Karpas-422 (cell line): ENCODE measurements at places on chromosomes 3 and 15.

- no peaks in the 10 kb centered on the region for H3K4me1 ChIP-seq
- H3K36me3 ChIP-seq: no peaks in the 10 kb centered on the region
- DNase-seq: no peak
- no peaks in the 10 kb centered on the region for H3K27me3 ChIP-seq
- H3K27ac ChIP-seq: no peak overlapping the region
- H3K4me3 ChIP-seq: no peak overlapping the region
Measured at GRCh38 chr3:158520433-158520832, 50.6 kb upstream of the MLF1 start.

DNA sequence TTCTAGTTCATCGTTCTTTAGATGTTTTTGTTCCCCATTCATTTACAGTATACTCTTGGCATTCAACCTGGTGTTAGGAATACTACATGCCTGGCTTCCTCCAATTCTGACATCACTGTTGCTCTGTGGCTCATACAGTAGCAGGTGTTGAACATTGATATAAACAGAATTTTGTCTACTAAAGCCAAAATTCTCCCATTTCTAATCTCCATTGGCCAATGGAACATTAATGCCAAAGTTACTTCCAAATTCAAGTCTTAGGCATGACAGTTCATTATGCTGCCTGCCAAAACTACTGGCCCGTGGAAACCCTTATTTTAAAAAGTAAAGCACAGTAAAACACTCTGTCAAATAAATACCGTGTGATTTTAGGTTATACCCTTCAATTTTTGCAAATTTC is 368.0 kb downstream of the NAALADL2 start:
- H3K27ac ChIP-seq: no peak overlapping the region
- DNase-seq: no peak
- H3K4me3 ChIP-seq: no peak overlapping the region
- no peaks in the 10 kb centered on the region for H3K4me1 ChIP-seq

GRCh38 chr15:93200081-93200836 is 111.2 kb upstream of the RGMA start:
- no peak overlapping the region for H3K27ac ChIP-seq
- no peaks in the 10 kb centered on the region for H3K36me3 ChIP-seq
- H3K4me3 ChIP-seq: no peak overlapping the region
- H3K27me3 ChIP-seq: no peaks in the 10 kb centered on the region
- peaks cover 2% of the 10 kb centered on the region for H3K4me1 ChIP-seq

GRCh38 chr15:29533647-29534046 is 264.0 kb upstream of the NSMCE3 start:
- H3K27ac ChIP-seq: no peak overlapping the region
- H3K36me3 ChIP-seq: no peaks in the 10 kb centered on the region
- no peaks in the 10 kb centered on the region for H3K4me1 ChIP-seq
- no peak for DNase-seq
- no peaks in the 10 kb centered on the region for H3K27me3 ChIP-seq

DNA sequence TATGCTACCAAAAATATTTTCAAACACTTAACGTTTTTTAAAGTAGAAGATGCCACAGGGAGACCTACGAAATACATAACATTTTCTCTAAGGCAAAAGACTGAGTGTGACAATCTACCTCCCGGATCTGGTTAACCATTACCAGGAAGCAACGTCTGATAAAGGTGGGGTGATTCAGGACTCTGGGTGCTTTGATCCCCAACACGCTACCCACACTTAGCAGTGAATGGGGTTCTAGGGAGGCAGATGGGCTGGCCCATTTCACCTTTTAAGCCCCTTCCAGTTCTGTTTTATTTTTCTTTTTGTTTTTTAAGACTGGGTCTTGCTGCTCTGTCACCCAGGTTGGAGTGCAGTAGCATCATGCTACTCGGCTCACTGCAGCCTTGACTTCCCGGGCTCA is 39.5 kb downstream of the EIF4E3 start:
- no peak for DNase-seq
- H3K36me3 ChIP-seq: no peaks in the 10 kb centered on the region
- H3K27ac ChIP-seq: no peak overlapping the region
- no peaks in the 10 kb centered on the region for H3K4me1 ChIP-seq
- H3K4me3 ChIP-seq: no peak overlapping the region
- H3K27me3 ChIP-seq: no peaks in the 10 kb centered on the region

DNA sequence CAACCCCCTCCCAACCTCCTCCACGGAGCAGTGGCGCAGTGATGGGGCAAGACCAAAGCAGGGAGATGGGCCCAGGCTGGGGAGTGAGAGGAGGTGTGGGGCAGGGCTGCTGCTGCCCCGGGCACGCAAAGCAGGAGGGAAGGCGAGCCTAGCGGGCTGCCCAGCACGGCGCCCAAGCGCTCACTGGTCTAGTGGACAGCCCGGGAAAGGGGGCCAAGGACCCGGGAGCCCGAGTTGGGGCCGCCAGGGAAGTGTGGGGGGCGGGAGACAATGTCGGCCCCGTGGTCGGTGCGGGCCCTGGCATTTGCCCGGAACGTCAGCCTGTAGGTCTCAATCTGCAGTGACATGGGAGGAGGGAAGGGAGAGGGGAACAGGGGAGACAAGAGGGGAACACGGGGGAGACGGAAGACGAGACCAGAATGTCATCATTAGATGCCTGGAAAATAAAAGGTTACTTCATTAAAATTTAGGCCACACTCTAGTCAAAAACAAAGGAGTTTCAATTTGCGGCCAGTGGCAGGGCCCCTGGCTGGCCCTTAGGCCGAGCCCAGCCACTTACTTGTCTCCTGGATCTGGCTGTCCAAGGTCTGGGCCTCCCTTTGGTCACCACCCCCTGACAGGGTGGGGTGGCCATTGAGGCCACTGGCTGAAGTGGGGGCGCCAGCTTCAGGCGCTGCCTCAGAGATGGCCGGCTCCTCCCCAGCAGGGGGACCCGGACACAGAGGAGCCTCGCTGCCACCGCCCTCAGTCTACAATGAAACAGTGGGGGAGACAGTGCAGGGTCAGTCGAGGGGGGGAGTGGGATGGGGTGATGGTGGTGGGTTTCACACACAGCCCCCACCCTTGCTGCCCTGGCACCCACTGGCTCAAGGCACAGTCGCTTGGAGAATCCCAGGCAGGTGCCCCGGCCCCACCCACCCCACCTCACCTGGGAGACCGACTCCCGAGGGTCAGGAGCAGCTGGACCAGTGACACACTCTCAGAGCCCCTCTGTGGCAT is 50.0 kb downstream of the DHX30 start:
- peaks cover 4% of the 10 kb centered on the region; the same call in 1 of the 2 replicates for H3K36me3 ChIP-seq
- no peaks in the 10 kb centered on the region for H3K4me1 ChIP-seq
- no peak overlapping the region for H3K27ac ChIP-seq

DNA sequence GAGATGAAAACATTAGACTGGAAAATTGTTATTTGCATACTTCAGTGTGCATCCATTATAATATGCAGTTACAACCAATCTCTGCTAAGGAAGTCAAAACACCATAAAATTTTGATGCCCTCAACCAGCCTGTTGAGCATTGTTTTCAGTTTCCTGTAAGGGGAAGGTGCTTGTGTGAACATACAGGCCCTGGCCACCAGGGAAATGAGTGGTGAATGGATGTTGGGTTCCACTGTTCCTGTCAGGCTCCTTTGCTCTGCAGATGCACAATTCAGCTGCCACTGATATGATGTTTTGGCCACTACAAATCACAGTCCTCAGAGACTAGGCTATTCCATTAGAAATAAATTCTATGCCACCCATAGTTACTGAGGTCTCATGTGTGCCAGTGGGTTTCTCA is 184.6 kb downstream of the SYNPR start:
- H3K27ac ChIP-seq: no peak overlapping the region
- no peak overlapping the region for H3K4me3 ChIP-seq
- no peak for DNase-seq
- H3K27me3 ChIP-seq: no peaks in the 10 kb centered on the region
- H3K4me1 ChIP-seq: no peaks in the 10 kb centered on the region

DNA sequence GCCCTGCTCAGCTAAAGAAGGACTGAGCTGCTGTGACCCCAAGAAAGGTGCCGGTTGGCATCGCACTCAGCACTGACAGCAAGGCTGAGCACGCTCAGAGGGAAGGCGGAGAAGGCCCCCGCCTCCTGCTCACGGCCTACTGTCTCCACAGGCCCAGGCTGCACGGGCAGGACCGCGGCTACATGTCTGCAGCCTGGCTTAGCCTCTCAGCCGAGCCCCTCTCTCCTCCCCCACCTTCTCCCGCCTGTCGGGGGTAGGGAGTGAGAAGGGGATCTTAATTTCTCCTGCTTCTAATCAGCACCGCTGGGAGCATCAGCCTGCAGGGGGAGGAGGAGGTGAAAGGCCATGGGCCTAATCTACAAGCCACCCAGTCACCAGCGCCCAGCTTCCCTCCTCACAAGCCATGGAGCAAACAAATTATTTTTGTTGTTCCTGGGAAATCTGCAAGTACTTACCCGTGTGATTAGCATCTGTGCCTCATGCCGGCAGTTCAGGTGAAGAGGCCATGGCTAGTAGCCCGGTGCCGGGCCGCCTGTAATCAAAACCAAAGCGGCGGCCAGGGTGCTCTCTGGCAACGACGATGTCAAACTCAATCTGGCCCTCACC is 68.1 kb downstream of the EPHB3 start:
- H3K27ac ChIP-seq: no peak overlapping the region
- no peak for DNase-seq
- no peak overlapping the region for H3K4me3 ChIP-seq
- no peaks in the 10 kb centered on the region for H3K36me3 ChIP-seq
- peaks cover 6% of the 10 kb centered on the region for H3K4me1 ChIP-seq

- no peaks in the 10 kb centered on the region; the same call in 1 of the 2 replicates for H3K27me3 ChIP-seq
- no peak overlapping the region for H3K4me3 ChIP-seq
- no peaks in the 10 kb centered on the region; the same call in 1 of the 2 replicates for H3K36me3 ChIP-seq
- peaks cover 45% of the 10 kb centered on the region for H3K4me1 ChIP-seq
Measured at GRCh38 chr15:70509731-70510143, 253.6 kb downstream of the UACA start.

DNA sequence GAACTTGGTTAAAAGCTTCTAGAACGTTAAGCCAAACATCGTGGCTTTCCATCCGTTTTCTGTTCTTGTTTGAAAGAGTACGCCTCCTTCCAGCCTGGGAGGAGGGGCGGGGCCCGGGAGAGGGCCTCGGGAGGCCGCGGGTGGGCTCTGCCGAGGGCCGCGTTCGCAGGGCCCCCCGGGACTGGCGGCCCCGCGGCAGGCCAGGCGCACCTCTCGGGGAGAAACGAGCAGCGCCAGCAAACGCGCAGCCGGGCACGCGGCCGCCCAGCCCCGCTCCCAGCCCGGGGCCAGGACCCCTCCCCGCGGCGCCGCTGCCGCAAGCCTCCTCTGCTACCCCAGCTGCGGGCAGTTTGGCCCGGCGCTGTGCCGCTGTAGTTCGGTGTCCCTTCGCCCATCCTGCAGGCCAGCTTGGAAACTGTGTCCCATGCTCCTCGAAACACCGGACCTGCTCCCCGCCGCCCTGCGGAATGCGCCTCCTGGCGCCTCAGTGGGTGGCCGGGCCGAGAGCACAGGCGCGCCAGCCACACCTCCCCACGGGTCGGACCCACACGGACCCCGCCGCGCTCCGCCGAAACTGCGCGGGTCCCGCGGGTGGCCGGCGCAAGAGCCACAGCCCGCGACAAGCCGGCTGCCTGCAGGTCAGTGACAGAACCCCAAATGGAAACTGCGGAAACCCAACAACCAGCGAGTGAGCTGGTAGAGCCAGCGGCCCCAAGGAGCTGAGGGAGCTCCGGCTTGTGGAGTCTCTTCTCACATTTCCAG is 2.3 kb downstream of the OCA2 start:
- no peak for DNase-seq
- H3K36me3 ChIP-seq: no peaks in the 10 kb centered on the region
- no peaks in the 10 kb centered on the region for H3K27me3 ChIP-seq
- H3K4me1 ChIP-seq: no peaks in the 10 kb centered on the region
- H3K27ac ChIP-seq: no peak overlapping the region
- no peak overlapping the region for H3K4me3 ChIP-seq

DNA sequence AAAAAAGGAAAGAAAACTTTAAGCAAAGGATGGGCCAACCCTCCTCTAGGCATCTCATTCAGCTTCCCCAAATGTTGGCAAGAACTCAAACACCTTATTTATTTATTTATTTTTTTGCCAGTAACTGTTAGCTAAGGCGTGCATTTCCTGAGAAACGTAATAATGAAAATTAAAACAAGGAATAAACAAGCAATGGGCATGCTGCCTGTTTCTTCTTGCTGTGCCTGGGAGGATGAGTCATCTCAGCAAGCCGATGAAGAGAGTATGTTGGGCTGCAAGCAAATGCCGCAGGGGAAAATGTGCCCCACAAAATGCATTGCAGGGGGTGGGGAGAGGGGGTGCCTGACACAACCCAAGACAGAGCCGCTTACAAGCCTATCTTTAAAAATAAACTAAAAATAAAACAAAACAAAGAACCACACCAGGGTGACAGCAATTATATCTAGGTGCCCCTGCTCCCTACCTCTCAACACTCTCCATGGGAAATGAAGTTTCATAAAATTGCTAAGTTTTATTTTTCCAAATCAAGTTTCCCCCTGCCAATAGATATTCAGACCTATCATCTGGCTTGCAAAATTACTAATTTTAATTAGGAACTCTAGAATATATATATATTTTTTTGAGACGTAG is 40.3 kb downstream of the EIF4E3 start:
- no peak overlapping the region for H3K4me3 ChIP-seq
- H3K27ac ChIP-seq: no peak overlapping the region
- peak; percentile 9 for DNase-seq
- no peaks in the 10 kb centered on the region for H3K36me3 ChIP-seq
- no peaks in the 10 kb centered on the region for H3K4me1 ChIP-seq

- no peak overlapping the region for H3K27ac ChIP-seq
- no peaks in the 10 kb centered on the region for H3K36me3 ChIP-seq
- no peak for DNase-seq
- no peaks in the 10 kb centered on the region for H3K27me3 ChIP-seq
- H3K4me3 ChIP-seq: no peak overlapping the region
- H3K4me1 ChIP-seq: no peaks in the 10 kb centered on the region
Measured at GRCh38 chr3:123859177-123859576, 25.0 kb downstream of the MYLK start.

DNA sequence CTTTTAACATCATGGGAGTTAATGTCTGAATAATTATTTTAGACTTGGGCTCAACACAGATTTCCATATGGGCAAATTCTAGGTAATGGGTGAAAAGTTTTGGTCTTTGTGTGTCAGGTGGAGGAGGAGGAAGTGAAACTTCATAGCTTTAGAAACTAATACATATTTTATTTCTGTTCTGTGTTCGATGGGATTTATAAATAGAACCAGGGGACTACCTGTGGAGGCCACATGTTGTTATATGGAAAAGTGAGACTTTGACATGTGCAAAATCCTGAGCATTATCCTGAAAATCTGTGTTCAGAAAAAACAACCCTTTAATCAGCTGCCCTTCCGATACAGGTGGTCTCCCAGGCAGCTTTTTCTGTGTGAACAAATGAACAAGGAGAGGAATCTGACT is 209.5 kb downstream of the SOX2 start:
- H3K27me3 ChIP-seq: no peaks in the 10 kb centered on the region
- peak overlapping the region; percentile 84 for H3K27ac ChIP-seq
- peaks cover 43% of the 10 kb centered on the region for H3K4me1 ChIP-seq
- H3K36me3 ChIP-seq: no peaks in the 10 kb centered on the region
- DNase-seq: peak; percentile 88

- H3K36me3 ChIP-seq: no peaks in the 10 kb centered on the region
- H3K27ac ChIP-seq: no peak overlapping the region
- H3K27me3 ChIP-seq: no peaks in the 10 kb centered on the region
- DNase-seq: no peak
- no peaks in the 10 kb centered on the region for H3K4me1 ChIP-seq
- H3K4me3 ChIP-seq: no peak overlapping the region
Measured at GRCh38 chr3:192022412-192022811, 561.4 kb downstream of the PYDC2 start.
